Activated naive CD8-positive, alpha-beta T cell treated with anti-CD3 and anti-CD28 coated beads, Interleukin-2, amount 50 U/mL, for 24 hours (primary cell): ENCODE measurements at places on chromosomes 5 and 9.

- no peaks in the 10 kb centered on the region for H3K36me3 ChIP-seq
- no peaks in the 10 kb centered on the region for H3K27me3 ChIP-seq
- H3K4me3 ChIP-seq = no peak overlapping the region
Measured at GRCh38 chr9:97528529-97529230, 27.2 kb downstream of the TMOD1 start.

DNA sequence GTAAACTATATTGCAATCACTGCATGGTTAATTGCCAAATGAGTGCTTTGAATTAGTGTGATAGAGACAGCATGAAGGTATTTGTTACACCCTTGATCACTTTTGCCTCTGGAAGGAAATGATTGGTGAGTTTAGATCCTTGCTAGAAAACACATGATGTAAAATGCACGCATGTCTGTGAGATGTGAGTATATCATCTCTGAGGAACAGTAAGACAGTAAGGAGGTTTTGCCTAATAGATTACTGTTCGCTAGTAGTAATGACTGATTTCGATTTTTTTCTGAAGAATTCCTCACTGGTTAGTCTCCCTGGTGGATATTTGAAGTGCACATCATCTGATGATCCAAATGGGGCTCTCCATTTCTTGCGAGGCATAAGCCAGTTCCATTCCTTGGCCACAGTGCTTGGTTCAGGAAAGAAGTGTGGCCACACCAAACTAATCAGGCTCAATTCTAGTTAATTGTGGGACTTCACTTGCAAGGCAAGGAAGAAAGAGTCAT is 156.4 kb upstream of the ADRA1B start:
- H3K4me1 ChIP-seq = peaks cover 14% of the 10 kb centered on the region
- H3K4me3 ChIP-seq = no peak overlapping the region
- DNase-seq = no peak
- peaks cover 11% of the 10 kb centered on the region for H3K27me3 ChIP-seq
- no peaks in the 10 kb centered on the region for H3K36me3 ChIP-seq

DNA sequence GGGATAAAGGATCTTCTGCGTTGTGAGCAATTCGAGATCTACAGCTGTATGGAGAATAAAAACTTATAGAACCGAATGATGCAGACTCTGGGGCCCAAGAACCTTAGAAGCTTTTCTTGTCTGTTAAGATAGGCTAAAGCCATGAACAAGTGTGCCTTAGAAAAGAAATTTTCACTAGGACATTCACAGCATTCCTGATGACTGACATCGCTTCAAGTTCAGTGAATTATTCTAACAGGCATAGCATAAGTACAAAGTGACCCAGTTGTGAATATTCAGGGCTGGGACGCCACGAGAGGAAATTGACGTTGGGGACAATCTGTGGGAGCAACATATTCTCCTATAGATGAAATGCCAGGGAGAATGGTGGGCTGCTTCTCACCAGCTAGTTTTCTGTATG is 32.0 kb upstream of the PANK3 start:
- H3K4me1 ChIP-seq = peaks cover 22% of the 10 kb centered on the region
- H3K36me3 ChIP-seq = no peaks in the 10 kb centered on the region
- peaks cover 1% of the 10 kb centered on the region for H3K27me3 ChIP-seq
- no peak overlapping the region for H3K27ac ChIP-seq

DNA sequence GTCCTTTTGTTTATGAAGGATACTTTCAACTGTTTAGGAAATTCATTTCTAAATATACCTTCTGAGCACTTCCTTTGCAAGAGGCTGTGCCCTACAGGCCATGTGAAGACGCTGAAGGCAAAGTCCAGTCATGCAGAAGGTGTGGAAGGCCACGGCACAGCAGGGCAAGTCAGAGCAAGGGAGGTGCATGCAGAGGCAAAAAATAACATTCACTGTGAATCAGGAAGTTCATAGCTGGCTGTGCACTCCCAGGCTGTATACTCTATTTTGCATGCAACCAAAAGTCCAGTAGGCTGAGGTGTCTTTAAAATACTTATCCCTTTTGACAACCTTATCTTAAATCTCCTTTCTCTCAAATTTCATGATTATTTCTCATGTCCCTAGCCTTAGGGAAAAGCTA is 50.3 kb downstream of the GNAQ start:
- no peaks in the 10 kb centered on the region for H3K27me3 ChIP-seq
- DNase-seq = no peak
- peaks cover 75% of the 10 kb centered on the region for H3K4me1 ChIP-seq

DNA sequence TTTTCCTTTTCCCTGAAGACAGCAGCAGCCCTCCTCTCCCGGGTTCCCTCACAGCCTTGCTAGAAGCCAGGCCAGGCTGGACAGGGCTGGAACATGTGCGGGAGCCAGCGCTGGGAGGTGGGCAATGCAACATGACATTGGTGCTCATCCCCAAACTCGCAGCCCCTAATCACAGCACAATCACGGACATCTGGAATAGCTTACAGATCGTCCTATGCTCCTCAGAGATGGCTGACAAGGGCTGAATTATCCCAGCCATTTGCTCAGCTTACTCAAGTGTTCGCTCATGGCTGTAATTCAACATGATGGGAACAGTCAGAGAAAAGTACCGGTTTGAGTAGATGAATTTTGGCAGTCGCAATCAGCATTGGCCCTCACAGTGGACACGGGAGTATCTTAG is 49.8 kb downstream of the FSTL4 start:
- H3K4me1 ChIP-seq = no peaks in the 10 kb centered on the region
- peaks cover 7% of the 10 kb centered on the region for H3K27me3 ChIP-seq
- DNase-seq = no peak
- no peak overlapping the region for H3K27ac ChIP-seq

DNA sequence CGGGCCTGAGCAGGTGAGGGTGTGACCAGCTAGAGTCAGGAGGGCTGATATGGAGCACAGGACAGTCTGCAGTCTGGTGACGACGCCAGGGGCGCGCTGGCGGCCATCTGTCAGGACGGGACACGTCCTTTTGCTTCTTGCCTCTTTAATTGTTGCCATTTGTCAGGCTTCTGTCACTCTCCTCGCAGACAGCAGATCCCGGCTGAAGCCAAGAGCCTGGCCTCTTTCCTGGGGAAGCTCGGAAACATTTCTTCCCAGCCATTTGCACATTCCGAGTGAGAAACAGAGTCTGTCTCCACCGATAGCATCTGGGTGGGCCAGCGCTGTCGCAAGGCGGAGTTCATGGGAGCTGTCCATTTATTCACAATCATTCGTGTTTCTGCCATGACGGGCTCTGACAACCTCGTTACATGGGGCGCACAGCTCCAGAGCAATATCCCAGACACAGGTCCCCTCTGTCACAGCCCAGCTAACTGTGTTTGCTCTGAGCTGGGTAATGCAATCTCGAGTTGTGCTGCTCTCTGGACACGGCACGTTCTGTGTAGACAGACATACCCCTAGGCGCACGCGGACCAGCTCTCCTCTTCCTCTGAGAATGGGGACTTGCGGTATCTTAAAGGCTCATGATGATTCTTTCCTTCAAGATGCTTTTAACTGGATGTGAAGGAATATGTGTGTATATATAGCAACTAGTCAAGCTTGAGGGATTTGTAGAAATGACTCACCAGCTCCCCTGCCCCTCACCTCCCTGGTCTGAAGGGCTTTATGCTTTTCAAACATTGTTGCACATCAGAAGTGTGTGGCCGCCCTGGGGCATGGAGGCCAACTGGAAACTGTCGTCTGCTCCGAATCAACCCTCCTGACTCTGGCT is 105.3 kb upstream of the FCN2 start:
- peaks cover 3% of the 10 kb centered on the region for H3K27me3 ChIP-seq
- no peak overlapping the region for H3K4me3 ChIP-seq
- H3K36me3 ChIP-seq = no peaks in the 10 kb centered on the region
- H3K4me1 ChIP-seq = peaks cover 2% of the 10 kb centered on the region
- H3K27ac ChIP-seq = no peak overlapping the region
- DNase-seq = no peak

GRCh38 chr9:19555214-19555613 is 146.4 kb downstream of the ACER2 start:
- H3K4me1 ChIP-seq = peaks cover 5% of the 10 kb centered on the region
- no peak overlapping the region for H3K4me3 ChIP-seq
- no peaks in the 10 kb centered on the region for H3K36me3 ChIP-seq
- no peak overlapping the region for H3K27ac ChIP-seq
- H3K27me3 ChIP-seq = peaks cover 8% of the 10 kb centered on the region

DNA sequence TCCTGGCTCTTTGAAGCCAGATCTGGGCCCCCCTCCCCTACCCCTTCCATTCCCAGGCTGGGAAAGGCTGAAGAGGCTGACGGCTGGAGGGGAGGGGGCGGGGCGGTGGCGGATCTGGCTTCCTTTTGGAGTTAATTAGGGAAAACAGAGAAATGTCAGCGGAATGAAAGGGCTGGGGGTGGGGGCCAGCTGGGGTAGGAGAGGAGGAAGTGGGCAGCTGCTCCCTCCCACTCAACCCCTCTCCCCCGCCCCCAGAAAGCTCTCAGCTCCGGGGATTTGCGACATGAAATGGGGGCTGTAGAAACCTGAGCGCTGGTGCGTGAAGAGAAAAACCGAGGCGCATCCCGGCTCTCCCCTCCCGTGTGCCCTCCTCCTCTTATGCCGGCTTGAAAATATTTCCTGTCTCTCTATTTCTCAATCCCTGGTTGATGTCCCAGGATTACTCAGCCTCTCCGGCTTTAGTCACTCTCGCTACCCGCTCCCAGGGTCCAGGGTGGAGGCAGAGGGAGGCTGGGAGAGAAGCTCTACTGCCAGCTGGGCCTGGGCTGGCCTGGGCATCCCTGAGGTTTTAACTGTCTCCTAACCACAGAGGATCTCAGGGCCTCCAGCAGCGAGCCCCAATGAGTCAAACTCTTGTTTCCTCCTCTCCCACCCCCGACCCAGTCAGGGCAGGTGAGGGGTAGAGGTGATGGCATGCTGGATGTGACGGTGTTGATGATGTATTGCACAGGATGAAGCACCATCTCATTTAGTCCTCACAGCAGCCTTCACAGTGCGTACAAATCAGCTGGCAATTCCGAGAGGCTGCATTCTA is 20.1 kb downstream of the PCDHGC5 start:
- peaks cover 5% of the 10 kb centered on the region for H3K27me3 ChIP-seq
- DNase-seq = no peak
- no peak overlapping the region for H3K4me3 ChIP-seq
- H3K4me1 ChIP-seq = peaks cover 31% of the 10 kb centered on the region

DNA sequence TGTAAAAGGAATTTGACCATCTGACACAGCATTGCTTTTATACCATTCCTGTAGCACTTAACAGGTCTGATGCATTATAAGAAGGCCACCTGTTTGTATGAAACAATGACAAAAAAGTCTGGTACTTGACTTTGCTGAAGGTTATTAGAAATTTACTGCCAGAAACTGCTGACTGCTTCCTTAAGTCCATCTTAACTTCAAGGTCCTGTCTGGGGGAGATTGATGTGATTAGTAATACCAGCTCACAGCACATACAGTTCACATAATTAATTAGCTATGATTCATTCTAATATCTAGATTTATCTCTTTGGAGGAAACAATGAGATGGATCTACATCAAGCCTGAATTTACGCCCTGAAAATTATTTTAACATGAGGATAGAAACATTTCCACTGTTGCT is 49.6 kb upstream of the TEK start:
- DNase-seq = no peak
- H3K27ac ChIP-seq = no peak overlapping the region
- H3K36me3 ChIP-seq = peaks cover 8% of the 10 kb centered on the region
- H3K4me1 ChIP-seq = no peaks in the 10 kb centered on the region

DNA sequence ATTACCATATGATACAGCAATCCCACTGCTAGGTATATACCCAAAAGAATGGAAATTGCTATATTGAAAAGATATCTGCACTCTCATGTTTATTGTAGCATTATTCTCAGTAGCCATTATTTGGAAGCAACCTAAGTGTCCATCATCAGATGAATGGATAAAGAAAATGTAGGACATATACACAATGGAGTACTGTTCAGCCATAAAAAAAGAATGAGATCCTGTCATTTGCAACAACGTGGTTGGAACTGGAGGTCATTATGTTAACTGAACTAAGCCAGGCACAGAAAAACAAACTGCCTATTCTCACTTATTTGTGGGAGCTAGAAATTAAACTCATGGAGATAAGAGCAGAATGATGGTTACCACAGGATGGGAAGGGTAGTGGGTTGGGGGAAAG is 63.1 kb upstream of the TTC23L start:
- peaks cover 14% of the 10 kb centered on the region for H3K27me3 ChIP-seq
- no peak overlapping the region for H3K27ac ChIP-seq
- no peak overlapping the region for H3K4me3 ChIP-seq
- no peak for DNase-seq

DNA sequence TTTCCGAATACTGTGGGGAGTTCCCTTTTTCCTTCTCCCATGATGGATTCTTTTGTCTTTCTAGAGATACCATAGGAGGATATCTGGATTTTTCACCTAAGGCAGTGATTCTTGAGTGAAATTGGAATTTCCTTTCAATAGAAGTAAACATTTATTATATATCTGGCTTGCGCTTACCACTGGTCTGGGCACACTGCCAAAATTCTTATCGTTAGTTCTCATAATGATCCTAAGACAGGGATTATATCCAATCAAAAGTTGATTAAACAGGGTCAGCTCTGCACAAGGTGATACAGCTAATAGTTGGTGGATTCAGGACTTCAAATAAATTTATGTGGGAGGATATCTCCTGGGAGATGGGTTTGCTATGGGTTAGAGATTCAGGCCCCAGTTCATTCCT is 9.6 kb downstream of the TLE4 start:
- H3K36me3 ChIP-seq = peaks cover 21% of the 10 kb centered on the region
- no peaks in the 10 kb centered on the region for H3K27me3 ChIP-seq
- peak overlapping the region; percentile 50 for H3K27ac ChIP-seq
- no peak for DNase-seq
- peaks cover 83% of the 10 kb centered on the region for H3K4me1 ChIP-seq
- peak overlapping the region; percentile 45 for H3K4me3 ChIP-seq

DNA sequence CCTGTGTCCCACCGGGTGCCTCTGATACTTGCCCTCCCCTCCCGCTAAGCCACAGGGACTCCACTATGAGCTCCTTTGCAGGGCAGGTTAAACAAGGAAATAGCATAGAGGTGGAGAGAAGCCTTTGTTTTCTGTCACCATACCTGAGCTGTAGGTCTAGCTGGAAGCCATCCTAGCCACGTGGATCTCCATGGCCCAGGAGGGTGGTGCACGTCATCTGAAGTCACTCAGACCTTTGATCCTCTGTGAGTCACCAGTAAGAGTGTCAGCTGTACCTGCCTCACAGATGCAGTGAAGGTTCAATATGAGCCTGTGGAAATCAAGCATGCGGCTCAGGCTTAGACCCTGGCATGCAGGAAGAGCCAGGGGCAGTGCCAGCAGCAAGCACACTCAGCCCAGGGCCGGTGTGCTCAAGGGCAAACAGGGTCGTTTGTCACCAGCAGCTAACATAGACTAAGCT is 55.1 kb downstream of the ASS1 start:
- no peaks in the 10 kb centered on the region for H3K4me1 ChIP-seq
- H3K27ac ChIP-seq = no peak overlapping the region
- H3K4me3 ChIP-seq = no peak overlapping the region
- peaks cover 4% of the 10 kb centered on the region for H3K27me3 ChIP-seq
